Non-pigmented ciliary epithelial cell (primary cell): ENCODE measurements at places on chromosomes 12 and 14.

- no peak for DNase-seq
These were observed 75.5 kb upstream of the FZD10 start for GRCh38 chr12:130086797-130087196.

DNA sequence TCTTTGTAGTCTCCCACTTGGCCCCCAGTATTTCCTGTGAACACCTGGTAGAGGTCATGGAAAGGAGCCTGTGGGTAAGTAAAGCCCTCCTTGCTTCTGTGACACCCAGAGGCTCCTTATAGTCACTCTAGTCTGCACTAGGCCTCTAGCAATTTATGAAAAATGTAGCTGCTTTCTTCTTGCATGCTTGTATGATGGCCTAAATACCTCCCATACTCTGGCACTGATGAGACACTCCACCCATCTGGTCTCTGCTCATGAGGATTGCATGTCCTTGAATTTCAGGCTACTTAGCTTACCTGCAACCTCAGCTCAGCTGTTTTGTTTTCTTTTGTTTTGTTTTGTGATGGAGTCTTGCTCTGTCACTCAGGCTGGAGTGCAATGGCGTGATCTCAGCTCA is 4.6 kb upstream of the A2ML1 start:
- DNase-seq = no peak

DNA sequence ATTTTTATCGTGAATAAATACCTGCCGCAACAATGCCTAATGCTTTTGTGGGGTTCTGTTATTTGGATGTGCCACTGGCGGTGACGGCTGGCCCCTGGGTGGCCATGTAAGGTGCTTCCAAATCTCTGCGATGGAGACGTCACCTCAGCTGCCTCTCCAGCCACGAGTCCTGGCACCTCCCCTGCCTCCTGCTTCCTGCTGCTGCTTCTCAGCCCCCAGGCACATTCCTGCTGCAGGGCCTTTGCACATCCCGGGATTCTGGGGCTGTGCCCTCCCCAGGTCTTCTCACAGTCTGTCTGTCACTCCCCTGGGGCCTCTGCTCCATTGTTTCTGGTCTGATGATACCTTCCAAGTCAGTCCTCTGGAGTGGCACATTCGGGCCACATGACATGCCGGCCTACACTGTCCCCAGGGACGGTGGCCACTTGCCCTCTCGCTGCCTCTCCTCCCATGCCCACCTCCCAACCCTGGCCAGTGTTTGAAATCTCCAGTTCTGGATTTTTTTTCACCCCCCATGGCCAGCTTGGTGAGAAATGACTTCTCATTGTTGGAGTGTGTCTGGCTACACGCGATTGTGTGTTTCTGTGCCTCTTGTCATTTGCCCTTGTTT is 151.8 kb downstream of the KIF26A start:
- no peak for DNase-seq

- no peak for DNase-seq
These were observed 125.0 kb upstream of the FUT8 start for GRCh38 chr14:65287264-65288131.

GRCh38 chr12:19681007-19681406 is 241.7 kb downstream of the AEBP2 start:
- no peak for DNase-seq

DNA sequence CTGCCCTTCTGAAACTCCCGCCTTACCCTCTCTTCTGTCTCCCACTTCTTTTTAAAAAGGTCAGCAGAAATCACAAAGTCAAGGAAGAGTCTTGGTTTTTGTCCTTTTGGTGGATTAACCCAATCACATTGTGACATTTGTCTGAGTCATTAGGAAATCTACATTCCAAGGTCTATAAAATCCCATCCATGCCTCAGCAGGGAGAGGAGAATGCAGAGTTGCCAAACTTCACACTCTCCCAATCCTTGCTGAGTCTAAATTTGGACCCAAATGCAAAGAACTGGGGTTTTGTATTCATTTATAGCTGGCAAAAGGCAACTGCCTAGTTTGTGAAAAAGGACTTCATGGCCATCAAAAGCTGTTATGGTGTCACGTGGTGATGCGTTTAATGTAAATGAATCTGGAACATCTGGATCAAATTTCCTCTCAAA is 67.9 kb downstream of the TMEM30B start:
- no peak for DNase-seq

GRCh38 chr14:88194531-88194930 is 128.5 kb downstream of the KCNK10 start:
- DNase-seq = no peak

- peak; percentile 24 for DNase-seq
These were observed 25.5 kb upstream of the DTX1 start for GRCh38 chr12:113030875-113031525.

- no peak for DNase-seq
These were observed 28.2 kb downstream of the GALNT16 start for GRCh38 chr14:69288011-69288771.

DNA sequence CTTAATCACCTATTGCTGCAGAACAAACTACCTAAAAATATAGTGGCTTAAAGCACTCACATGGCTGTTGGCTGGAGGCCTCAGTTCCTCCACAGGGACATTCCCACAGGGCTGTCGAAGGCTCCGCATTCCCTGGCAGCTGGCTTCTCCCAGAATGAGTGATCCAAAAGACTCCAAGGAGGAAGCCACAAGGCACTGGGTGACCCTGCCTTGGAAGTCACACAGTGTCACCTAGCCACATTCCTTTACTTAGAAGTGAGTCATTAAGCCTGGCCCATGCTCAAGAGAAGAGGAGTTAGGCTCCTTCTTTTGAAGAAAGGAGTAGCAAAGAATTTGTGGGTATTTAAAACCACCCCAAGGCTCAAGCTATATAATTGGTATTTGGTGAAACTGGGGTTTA is 63.9 kb upstream of the MAP1LC3B2 start:
- no peak for DNase-seq

- DNase-seq = no peak
These were observed 6.7 kb upstream of the C12orf50 start for GRCh38 chr12:88035907-88036289.

DNA sequence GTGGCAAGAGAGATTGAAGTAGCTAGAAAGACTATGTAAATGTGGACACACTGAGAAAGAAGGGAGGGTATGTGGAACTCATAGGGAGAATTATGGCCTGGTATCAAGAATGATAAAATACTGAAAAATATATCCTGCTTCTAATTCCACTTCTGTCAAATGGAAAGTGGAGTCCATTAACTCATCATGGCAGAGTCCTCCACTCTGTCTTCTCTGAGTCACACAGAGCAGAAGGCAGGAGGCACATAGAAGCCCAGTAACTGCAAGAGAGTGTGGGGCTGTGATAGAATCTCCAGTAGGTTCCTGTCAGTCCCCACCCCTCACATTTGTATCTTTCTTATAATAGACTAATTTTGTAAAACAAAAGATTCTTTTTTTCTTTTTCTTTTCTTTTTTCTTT is 223.7 kb downstream of the AKAP6 start:
- DNase-seq = no peak

- no peak for DNase-seq
These were observed 239.4 kb downstream of the C12orf75 start for GRCh38 chr12:105569886-105570285.
